Tibial nerve (tissue), 4 donors: ENCODE measurements at places on chromosomes 5 and 9. TPM values are rescaled to one million over a fixed set of nuclear protein-coding genes. Genes with fewer than 3 reads are reported as not detected.

DNA sequence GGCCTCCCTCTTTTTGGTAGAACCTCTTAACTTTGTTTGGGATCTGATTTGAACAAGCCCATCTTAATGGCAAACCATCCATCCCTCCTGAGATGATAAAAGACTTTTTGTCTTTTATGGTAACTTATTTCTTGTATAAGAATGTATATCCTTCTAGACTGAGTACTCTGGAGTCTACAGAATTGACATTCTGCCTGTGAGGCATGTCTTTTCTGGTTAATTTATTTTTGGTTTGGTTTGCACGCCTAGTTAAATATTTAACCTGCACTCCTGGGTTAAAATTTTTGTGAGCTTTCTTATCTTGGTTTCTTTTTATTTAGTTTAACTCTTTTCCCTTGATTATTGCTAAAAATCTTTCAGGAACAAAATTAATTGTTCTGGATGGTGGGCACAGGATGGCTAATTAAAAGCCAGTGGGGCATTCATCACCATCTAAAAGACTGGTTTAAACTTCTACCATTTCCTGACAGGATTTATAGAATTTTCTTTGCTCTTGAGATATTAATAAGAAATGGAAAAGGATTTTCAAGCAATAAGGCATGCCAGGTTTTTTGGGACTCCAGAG is 50.3 kb downstream of the PHAX start:
- no peak overlapping the region for H3K27ac ChIP-seq
- H3K4me3 ChIP-seq, result no peak overlapping the region
- H3K36me3 ChIP-seq, result no peaks in the 10 kb centered on the region
- no peaks in the 10 kb centered on the region for H3K4me1 ChIP-seq
- no peaks in the 10 kb centered on the region for H3K27me3 ChIP-seq

DNA sequence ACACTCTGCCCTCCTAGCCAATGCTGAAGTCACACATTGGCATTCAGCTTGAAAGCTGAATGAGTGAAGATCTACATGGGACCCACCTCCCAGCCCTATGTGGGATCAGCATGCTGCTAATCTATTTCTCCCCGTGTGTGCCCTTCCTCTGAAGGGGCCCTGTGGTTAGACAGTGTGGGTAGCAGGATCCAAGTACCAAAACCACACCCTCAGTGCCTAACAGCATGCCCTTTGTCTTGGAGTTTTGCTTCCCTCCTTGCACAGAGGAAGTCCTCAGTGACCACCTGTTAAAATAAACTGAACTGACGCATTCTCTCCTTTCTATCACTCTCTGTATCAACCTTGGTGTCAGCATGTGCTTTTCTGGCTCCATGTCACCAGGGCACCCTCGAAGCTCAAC is 25.0 kb downstream of the SH3TC2 start:
- H3K36me3 ChIP-seq, result no peaks in the 10 kb centered on the region
- no peak for DNase-seq
- H3K4me3 ChIP-seq, result no peak overlapping the region

DNA sequence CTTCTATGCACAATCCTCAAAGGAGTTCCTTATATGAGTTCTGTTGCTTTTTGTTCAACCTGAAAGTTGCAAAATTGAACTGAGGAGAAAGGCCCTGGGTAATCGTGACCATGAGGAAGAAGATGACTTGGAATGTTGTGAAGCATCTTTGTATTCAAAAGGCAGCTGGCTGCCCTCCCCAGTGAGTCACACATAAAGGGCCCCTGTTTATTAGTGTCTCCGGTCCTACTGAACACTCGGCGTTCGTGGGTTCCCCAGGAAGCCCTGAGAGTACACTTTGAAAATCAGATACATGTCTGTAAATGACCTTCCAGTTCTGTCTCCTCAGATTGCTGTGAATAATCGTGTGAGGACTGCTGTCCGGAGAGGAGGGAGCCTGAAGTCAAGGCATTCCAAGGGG is 73.6 kb downstream of the C9orf153 start:
- no peak for DNase-seq
- H3K36me3 ChIP-seq, result no peaks in the 10 kb centered on the region
- no peaks in the 10 kb centered on the region for H3K4me1 ChIP-seq
- no peak overlapping the region for H3K27ac ChIP-seq

- no peak for DNase-seq
- no peaks in the 10 kb centered on the region for H3K27me3 ChIP-seq
- H3K4me3 ChIP-seq, result no peak overlapping the region
- H3K27ac ChIP-seq, result no peak overlapping the region
Observed at GRCh38 chr5:176902102-176902814, 3.1 kb upstream of the HK3 start.

- no peak for DNase-seq
- no peak overlapping the region for H3K27ac ChIP-seq
- peaks cover 20% of the 10 kb centered on the region for H3K27me3 ChIP-seq
- H3K4me1 ChIP-seq, result no peaks in the 10 kb centered on the region
- no peak overlapping the region for H3K4me3 ChIP-seq
Observed at GRCh38 chr5:159913048-159913447, 3.2 kb upstream of the ADRA1B start.

GRCh38 chr5:45385321-45386058 is 310.7 kb downstream of the HCN1 start:
- no peaks in the 10 kb centered on the region for H3K27me3 ChIP-seq
- no peak for DNase-seq
- H3K4me3 ChIP-seq, result no peak overlapping the region

DNA sequence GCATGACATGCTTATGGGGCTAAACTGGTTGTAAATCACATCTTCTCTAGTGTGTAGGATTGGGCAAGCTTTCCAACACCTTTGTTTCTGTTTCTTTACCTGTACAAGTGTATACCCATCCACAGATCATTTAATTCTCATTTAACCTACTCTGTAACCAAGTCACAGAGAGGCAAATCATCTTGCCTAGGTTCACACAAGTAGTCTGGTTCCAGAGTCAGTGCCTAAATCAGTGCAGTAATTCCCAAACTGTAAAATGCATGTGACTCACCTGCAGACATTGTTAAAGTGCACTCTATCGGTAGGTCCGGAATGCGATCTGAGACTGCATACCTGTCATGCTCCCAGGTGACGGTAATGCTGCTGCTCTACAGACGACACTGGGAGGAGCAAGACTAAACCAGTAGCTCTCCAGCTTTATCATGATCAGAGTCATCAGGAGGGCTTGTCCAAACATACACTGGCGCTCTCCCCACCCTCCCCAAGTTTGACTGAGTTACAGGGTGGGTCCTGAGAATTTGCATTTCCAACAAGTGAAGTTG is 107.9 kb upstream of the FREM1 start:
- no peak overlapping the region for H3K27ac ChIP-seq
- no peak overlapping the region for H3K4me3 ChIP-seq
- no peaks in the 10 kb centered on the region for H3K27me3 ChIP-seq
- H3K4me1 ChIP-seq, result no peaks in the 10 kb centered on the region
- H3K36me3 ChIP-seq, result peaks cover 8% of the 10 kb centered on the region

DNA sequence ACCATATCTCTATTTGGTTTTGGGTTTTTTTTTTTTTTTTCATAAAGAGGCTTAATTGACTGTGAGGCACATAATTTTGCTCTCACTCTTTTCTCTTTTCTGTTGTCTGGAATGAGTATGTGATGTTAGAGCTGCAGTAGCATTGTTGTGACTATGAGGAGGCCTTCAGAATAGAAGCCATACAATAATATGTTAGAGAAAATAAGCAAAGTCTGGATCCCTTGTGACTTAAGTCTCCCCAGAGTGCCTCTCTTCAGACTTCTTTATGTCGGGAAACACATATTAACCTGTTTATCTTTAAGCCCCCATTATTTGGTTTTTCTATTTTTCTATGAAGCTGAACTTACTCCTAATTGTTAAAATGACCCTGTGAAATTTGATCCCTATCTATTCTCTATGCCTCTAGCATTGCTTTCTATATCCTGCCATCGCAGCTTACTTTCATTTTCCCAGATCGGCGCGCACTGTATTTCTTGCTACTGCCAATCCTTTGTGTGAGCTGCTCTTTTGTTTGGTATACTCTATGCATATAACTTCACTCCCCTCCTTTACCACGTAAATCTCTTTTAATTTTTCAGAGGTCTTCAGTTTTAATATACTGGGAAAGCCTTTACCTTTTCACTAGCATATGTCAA is 372.5 kb upstream of the KCNN2 start:
- no peaks in the 10 kb centered on the region for H3K36me3 ChIP-seq
- H3K27ac ChIP-seq, result no peak overlapping the region
- H3K27me3 ChIP-seq, result no peaks in the 10 kb centered on the region

- H3K27ac ChIP-seq, result no peak overlapping the region
- H3K4me1 ChIP-seq, result no peaks in the 10 kb centered on the region
- DNase-seq, result no peak
Observed at GRCh38 chr5:20300110-20300509, 312.1 kb upstream of the CDH18 start.

DNA sequence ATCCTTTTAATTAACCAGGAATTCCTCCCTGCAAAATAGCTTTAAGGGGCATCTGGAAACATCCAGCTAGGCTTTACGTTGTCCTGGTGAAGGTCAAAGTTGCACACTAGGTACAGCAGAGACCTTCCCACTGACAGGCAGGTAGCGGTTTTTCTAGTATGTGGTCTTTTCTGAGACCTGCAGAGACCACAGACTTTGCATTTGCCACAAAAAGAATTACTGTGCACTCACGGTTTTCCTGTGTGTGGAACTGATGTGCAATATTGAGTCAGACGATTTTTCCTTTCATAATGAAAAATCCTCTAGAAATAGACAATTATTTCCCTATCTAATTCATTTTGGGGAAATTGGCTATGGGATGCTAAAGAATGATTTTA is 417.0 kb upstream of the ADAMTSL1 start:
- H3K27me3 ChIP-seq, result no peaks in the 10 kb centered on the region
- no peak overlapping the region for H3K27ac ChIP-seq
- no peaks in the 10 kb centered on the region for H3K4me1 ChIP-seq
- no peak overlapping the region for H3K4me3 ChIP-seq
- DNase-seq, result no peak
- H3K36me3 ChIP-seq, result no peaks in the 10 kb centered on the region

GRCh38 chr5:154762700-154763099 is 7.5 kb downstream of the LARP1 start:
- no peaks in the 10 kb centered on the region for H3K27me3 ChIP-seq
- no peaks in the 10 kb centered on the region for H3K36me3 ChIP-seq
- no peak overlapping the region for H3K4me3 ChIP-seq
- H3K4me1 ChIP-seq, result peaks cover 58% of the 10 kb centered on the region
- H3K27ac ChIP-seq, result no peak overlapping the region

DNA sequence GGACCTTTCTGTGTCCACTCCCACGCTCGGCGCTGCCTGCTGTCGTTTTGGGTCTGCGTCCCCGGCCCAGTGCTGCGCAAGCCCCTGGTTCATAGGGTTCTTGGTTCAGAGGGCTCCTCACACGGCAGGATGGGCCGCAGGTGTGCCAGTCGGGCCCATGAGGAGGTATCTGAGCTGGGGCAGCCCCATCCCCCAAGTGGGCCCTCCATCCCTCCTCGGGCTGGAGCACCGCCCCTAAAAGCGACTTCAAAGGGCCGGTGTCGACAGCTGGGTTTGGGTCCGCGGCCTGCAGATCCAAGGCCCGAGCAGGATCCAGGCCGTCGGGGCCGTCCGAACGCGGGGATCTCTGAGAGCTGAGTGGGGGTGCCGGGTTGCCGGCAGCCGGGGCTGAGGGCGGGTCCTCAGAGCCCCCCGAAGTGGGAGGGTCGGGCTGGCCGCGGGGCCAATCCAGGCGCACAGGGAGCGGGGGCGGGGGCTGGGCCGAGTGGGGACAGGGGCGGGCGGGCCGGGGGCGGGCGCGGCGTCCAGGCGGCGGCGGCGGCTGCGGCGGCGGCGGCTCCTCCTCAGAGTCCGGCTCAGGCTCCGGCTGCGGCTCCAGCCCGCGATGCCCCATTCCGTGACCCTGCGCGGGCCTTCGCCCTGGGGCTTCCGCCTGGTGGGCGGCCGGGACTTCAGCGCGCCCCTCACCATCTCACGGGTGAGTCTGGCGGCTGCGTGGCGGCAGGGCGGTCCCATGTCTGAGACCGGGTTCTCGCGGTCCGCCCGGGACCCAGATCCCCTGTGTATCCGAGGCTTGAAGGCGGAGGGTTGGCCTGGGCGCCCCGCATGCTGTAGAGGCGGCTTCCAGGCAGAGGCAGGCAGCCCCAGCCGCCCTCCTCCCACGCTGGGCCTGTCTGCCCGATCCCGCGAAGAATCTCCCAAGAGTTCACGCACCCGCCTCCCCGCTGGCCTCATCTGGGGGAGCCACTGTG is at the start of gene PDLIM4:
Gene PDLIM4 (plus strand): TSS at position 566 of the 971 bp plus-strand sequence. CDS start 39 bp downstream, at position 605.
- H3K4me1 ChIP-seq, result no peaks in the 10 kb centered on the region
- H3K36me3 ChIP-seq, result peaks cover 4% of the 10 kb centered on the region
- no peak for DNase-seq
- no peaks in the 10 kb centered on the region for H3K27me3 ChIP-seq
- peak within 1 kb of the TSS; percentile 97 for H3K27ac ChIP-seq

GRCh38 chr5:33973271-33973670 is 11.2 kb downstream of the SLC45A2 start:
- no peak overlapping the region for H3K27ac ChIP-seq
- no peaks in the 10 kb centered on the region for H3K36me3 ChIP-seq
- peaks cover 14% of the 10 kb centered on the region for H3K4me1 ChIP-seq
- no peak for DNase-seq
- no peaks in the 10 kb centered on the region for H3K27me3 ChIP-seq

DNA sequence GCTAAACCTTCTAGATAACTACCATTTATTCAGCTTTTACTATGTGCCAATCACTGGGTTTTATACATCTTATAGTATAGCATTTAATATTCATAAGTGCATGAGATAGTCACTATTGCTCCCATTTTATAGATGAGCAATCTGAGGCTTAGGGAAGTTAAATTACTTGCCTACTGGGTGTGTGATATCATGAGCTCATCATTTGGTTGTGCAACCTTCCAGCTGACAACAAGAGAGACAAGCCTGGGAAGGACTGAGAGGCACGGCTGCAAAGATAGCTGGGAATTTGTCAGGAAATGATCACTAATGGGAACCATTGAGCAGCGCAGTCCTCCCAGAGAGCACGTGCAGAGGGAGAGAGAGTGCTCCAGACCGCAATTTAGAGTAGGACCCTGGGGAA is 481.6 kb upstream of the KIF2A start:
- no peaks in the 10 kb centered on the region for H3K4me1 ChIP-seq
- H3K4me3 ChIP-seq, result no peak overlapping the region
- DNase-seq, result no peak
- no peak overlapping the region for H3K27ac ChIP-seq
- no peaks in the 10 kb centered on the region for H3K36me3 ChIP-seq

- DNase-seq, result no peak
- H3K4me3 ChIP-seq, result no peak overlapping the region
- H3K27ac ChIP-seq, result no peak overlapping the region
- no peaks in the 10 kb centered on the region for H3K4me1 ChIP-seq
Observed at GRCh38 chr5:120516805-120517204, 52.7 kb downstream of the PRR16 start.

GRCh38 chr9:134676361-134676760 is 34.8 kb downstream of the COL5A1 start:
- H3K36me3 ChIP-seq, result no peaks in the 10 kb centered on the region
- peaks cover 13% of the 10 kb centered on the region for H3K4me1 ChIP-seq
- DNase-seq, result no peak
- no peaks in the 10 kb centered on the region for H3K27me3 ChIP-seq
- H3K27ac ChIP-seq, result no peak overlapping the region
- H3K4me3 ChIP-seq, result no peak overlapping the region

PHF24 gene
- total RNA-seq, result 0.66 TPM

SIMC1 gene
- total RNA-seq, result 3.7 TPM

OTP gene
- total RNA-seq, result not detected

PWWP2A gene
- total RNA-seq, result 51.6 TPM

PCDHB12 gene
- total RNA-seq, result 12.6 TPM

SPEF2 gene
- 25.3 TPM for total RNA-seq

SH2D3C gene
- total RNA-seq, result 11.8 TPM

ZNF366 gene
- 10.6 TPM for total RNA-seq

PCDHB14 gene
- 12.9 TPM for total RNA-seq

LECT2 gene
- total RNA-seq, result not detected

TAF11L10 gene
- total RNA-seq, result not detected

IFNA2 gene
- total RNA-seq, result not detected

GDF9 gene
- total RNA-seq, result 0.60 TPM

IFNK gene
- not detected for total RNA-seq
